Endothelial cell of umbilical vein (primary cell): ENCODE measurements at places on chromosomes 12 and 14.
A peak's percentile ranks its signal among the peaks of the same experiment; 100 is the strongest.

GRCh38 chr12:51942501-51943000, 8.9 kb upstream of the ACVR1B start:
- DNase-seq: no peak

- DNase-seq: peak; percentile 89
These were observed 43.1 kb upstream of the LTA4H start for GRCh38 chr12:96078231-96079135.

DNA sequence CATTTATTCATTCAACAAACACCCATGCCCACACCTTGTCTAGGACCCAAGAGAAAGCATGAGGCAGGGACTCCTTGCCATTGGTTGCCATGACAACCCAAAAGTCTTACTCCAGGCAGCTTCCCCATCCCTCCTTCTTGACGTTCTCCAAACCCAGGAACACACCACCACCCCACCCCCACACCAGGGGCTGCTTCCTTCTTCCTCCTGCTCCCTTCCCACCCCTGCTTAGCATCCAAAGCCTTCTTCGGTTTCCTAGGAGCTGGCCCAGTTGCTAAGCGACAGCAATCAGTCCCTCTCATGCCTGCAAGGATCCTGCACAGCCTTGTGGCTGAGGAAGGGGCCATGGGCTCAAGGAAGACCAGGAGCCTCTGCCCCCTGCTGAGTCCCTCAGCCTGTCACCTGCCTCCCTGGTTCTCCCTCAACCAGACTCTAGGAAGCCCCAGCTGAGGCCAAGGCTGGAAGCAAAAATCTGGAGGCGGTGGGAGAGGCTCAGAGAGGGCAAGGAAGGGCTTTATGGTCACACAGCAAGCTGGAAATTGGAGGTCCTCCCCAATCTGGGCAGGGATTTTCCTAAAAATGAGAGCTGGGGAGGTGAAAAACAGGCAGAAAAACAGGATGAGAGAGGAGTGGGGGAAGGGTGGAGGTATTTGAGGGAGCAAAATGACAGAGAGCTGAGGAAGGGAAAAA, 15.4 kb downstream of the RASAL1 start:
- DNase-seq: no peak

GRCh38 chr14:81211844-81212243, 8.9 kb downstream of the GTF2A1 start:
- DNase-seq: peak; percentile 24

DNA sequence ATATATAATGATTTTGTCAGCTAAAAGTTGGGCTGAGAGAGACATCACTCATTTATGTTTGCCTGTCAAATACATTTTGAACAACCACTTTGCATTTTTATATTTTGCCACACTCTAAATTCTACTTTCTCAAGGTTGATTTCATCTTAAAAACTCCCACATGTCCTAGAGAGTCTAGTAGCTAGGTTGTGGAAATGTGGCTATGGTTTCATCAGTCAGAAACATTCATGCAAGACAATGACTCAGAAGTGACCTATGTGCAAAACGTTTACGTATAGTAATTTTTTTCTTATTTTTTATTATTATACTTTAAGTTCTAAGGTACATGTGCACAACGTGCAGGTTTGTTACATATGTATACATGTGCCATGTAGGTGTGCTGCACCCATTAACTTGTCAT, 27.4 kb upstream of the PRKD1 start:
- DNase-seq: no peak

GRCh38 chr12:75556311-75556899, 45.0 kb upstream of the KRR1 start:
- DNase-seq: no peak

GRCh38 chr14:102020058-102020971, 55.9 kb downstream of the DYNC1H1 start:
- DNase-seq: no peak

GRCh38 chr12:63066782-63067181, 84.2 kb downstream of the AVPR1A start:
- no peak for DNase-seq

- no peak for DNase-seq
These were observed at the start of gene FAIM2 for GRCh38 chr12:49903700-49904423. FAIM2 (minus strand) TSS chr12:49903900; CDS start chr12:49903792, 108 bp downstream.

DNA sequence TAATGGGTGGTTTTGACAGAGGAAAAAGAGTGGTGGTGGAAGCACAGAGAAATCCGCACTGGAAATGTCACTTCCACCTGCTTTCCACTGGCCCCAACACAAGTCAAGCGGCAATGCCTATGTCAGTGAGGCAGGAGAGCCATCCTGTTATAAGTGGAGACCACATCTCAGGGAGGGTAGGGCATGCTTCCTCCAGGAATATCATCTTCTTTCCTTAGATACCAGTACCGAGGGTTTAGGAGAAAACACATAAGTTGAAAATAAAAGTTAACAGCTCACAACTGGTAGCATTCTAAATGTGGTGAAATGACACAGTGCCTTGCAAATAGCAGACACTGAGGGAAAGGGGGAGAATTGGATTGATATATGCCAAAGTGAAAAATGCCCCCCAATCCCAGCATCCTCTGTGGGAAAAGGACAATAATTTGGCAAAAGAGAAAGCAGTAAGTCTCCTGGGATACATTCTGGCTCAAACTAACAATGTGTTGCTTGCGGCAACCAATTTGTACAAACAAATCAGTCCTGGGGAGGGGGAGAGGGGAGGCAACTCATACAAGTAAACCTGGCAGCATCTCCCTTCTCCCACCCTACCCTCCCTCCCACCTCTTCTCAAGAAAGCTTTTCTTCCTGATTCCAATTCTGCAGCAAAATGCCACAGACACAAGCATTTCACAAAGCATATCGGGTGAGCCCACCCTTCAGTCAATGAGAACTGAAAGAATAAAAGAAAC, 57.1 kb downstream of the STON2 start:
- no peak for DNase-seq

DNA sequence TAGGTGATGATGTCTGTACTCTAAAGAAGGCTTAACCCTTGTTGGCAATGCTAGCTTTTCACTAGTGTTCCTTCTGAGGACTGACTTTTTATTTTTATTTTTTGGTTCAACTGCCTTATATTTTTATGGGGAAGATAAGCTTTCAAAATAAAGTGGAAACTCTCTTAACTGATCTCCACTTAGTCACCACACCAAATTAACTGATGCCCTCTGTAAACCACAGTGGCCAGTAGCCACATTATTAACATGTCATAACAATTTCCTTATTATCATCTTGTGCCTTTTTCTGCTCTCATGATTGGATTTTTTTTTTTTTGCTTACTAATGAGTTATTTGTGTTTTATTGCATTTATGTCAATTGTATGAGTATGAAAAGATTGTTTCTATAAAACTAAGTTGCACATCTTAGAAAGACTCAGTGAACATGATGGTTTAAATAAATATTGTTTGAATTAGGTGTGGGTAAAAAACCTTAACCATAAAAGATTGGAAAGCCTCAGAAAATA, 56.9 kb downstream of the SCFD1 start:
- no peak for DNase-seq

DNA sequence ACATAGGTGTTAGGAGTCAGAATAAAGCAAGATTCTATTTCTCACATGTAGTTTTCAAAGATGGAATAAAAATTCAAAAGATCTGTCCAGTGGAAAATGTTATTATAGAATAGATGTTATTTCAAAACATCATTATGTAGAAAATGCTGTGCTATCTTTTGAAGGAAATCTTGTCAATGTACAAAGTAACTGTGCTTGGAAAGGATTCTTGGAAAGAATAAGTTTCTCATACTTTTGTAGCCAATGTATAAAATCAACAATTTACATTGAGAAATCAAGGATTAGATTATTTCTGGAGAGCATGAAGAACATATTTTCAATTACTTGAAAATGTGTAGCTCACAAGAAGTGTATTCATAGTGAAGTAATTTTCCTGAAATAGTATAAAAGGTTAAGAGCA, 532.5 kb upstream of the MGAT4C start:
- no peak for DNase-seq

DNA sequence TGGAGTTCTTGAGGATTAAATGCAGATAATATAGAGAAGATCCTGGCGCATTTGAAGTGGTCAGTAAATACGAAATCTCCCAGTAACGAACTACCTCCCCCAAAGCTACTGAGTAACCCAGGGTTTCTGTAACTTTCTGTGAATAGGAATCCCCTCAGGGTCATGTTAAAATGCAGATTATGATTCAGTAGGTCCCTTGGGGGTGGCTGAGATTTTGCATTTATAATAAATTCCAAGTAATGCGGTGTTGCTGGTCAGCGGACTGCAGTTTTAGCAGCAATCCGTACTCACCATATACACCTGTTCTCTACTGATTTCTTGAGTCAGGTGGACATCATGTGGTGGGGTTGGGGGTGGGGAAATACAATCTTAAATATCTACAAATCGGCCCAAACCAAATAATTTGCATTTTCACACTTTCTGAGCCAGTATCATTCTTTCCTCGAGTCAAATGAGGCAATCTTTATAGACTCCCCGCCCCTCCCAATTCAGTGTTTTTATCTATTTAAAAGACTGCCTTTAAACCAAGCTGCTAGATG, 868 bp downstream of the SPATA7 start:
- DNase-seq: no peak

DNA sequence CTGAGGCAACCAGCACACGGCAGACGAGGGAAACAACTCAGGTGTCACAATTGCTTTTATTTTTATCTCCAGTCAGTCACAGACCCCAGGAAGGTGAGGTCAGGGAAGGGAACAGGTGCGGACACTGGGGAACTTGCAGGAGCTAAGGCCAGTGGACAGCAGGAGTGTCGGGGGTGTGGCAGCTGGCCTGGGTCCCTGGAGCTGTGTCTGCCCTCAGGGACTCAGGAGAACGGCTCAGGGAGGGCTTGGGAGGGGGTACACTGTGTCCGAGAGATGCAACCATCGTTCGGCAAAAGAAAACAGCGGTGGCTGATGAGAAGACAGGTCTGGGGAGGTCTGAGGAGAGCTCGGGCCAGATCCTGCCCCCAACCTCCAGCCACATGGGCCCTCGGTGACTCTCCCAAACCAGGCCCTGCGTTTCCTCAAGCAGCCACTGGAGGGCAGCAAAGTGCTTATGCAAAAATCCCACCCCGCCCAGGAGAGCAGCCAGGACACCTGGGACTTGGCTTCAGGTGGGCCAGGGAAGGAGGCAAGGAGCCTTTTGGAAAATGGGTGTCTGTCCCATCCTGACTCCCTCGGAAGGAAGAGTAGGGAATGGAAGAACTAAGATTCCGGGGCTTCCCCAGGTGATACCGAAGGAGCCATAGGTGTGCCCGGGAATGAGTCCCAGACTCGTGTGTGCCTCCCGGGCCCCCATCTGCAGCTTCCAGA, 24.1 kb upstream of the BCDIN3D start:
- DNase-seq: peak; percentile 42

DNA sequence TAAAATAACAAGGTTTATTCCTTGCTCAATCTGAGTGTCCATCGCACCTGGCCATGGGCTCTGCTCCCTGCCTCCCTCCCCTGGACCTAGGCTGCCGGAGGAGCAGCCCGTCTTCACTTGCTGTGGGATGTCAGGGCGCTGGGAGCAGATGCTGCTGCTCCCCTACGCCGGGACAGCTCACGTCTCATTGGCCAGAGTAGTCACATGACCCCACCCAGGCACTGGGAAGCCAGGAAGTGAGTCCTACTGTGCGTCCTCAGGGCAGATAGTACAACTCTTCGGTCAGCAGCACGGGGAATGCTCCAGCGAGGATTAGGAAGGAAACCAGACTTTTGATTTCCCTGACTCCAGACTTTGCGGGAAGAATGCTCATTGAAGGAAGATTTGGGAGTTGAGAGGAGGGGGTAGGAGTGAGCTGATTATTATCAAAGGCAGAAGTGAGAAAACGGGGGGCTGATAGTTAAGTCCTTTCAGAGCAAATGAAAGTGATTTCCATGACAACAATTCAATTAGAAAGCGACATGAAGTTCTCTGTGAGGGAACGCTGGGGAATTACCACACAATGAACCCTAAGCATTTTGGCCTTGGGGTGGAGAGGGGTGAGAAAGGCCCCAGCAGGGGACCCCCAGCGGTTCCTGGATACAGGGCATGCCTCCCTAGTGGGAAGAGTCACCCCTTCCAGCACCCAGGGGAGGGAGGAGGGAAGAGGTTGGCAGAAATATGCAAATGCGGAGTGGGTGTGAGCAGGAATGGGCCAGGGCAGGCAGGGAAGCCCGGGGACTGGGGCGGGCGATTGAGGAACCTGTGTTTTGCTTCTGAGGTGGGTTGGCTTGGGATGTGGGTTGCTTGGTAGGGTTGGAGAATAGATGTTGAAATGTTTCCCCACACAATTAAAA, 215.5 kb downstream of the AACS start:
- DNase-seq: no peak

GRCh38 chr12:127381043-127381668, 885.8 kb upstream of the TMEM132C start:
- DNase-seq: no peak

GRCh38 chr14:99081156-99081765, 190.7 kb downstream of the BCL11B start:
- DNase-seq: no peak

DNA sequence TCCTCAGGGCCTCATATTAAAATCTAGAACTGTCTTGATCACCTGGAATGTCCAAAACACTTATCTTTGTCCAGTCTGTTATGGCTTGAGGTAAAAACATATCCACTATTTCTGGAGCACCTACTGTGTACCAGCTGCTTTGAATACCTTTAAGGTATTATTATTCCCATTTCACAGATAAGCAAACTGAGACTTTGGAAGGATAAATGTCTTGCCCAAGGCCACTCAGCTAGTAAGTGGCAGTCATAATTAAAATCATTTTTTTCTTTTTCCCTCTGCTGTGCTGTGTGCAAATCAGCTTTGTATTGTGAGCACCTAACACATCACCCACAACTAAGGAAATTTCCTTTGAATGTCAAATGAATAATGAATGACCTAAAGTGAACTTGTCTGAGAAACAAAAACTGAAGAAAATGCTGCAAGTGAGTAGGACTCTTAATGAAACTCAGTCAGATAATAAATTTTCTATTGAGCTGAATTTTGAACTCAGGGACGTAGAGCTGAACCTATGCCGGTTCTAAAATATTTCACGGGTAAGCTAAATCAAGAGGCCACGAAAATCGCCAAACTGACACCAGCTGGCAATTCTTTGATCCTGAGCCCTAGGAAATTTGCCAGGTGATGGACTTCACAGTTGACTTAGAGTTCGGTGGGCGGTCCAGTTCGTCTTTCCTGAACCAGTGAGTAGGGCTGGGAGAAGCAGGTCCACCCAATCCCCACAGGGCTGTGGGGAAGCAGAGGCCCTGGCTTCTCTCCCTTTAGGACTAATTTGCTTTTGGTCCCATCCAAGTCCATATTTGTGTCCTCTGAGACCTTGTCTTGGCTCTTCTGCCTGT, 159.7 kb upstream of the PWP1 start:
- DNase-seq: no peak

GRCh38 chr14:29062466-29062865, 295.9 kb downstream of the FOXG1 start:
- no peak for DNase-seq

GRCh38 chr14:90797919-90798318, 18.3 kb downstream of the TTC7B start:
- no peak for DNase-seq

DNA sequence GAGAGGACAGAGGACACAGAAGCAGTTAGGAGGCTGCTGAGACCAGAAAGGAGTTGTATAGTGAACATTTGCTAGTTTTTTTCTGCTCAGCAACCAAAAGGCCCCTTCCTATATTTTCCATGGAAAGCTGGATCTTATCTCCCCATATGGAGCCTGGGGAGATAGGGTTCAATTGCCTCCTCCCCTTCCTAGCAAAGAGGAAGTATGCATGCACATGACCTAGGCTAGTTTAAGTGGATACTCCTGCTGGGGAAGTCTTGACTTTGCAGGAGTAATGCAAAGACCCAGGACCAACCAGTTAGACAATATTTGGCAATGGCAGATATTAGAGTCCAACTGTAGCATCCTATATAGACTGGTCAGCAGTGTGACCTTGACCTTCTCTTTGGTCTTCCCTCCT, 15.1 kb downstream of the CHD8 start:
- no peak for DNase-seq
